ENCODE measurements at places on chromosomes 1 and 21.

DNA sequence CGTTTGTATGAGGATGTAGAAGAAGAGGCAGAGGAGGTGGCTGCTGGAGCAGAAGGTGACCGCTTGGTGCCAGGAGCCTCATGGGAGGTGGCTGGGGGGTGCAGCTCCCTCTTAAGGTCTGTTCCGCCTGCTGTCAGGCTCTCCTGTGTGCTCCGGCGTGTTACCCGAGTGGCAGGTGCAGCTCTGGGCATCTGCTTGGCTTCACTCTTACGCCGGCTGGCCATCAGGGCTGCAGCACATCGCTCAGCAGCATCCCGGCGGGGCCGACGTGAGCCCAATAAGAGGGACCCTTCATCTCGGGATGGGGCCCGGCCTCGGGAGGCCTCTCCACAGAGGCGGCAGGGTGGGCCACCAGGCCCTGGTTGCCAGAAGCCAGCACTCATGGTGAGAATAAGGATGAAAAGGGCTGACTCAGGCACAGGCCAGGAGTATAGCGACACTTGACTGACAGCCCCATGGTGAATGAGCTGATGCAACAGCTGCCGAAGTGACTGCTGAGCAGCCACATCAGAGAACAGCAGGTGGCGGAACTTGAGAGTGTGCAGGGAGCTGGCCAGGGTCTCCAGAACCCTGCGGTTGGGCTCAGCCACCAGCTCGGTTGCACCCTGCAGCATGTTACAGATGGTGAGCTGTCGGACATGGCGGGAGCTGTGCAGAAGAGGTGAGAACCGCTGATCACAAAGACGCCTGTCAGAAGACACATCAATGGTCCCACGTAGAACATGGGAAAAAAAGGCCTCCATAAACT, 17.5 kb downstream of the LRRC41 start:
- no peak for DNase-seq

DNA sequence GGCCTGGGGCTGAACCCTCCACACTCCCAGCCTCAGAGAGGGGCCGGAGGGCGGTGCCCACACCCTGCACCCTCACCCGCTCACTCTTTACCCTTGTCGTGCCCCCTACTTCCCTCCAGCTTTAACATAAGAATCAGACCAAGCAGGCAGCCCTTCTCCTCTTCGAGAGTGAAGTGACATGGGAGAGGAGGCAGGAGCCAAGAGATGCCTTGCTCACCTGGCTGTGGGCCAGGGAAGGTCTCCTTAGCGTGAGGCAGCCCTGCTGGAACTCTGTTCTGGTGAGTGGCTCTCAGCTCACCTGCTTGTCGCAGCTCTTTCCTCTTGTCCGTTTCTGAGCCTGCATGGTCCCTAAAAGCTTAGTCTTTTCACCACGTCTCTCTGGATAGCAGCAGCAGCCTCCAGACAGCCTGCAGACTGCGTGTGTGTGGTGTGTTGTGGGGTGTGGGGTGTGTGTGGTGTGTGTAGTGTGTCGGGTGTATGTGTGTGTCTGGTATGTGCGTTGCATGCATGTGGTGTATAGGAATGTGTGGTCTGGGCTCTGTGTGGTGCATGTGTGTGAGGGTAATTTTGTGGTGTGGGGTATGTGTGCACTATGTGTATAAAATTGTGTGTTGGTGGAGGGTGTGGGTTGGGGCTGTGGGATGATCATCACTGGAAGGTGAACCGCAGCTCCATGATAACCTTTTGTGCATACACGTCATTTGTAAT, 86.7 kb downstream of the CCDC185 start:
- no peak for DNase-seq

- DNase-seq = no peak
Measured at GRCh38 chr21:17002594-17003257, 510.1 kb upstream of the CXADR start.

- no peak for DNase-seq
Measured at GRCh38 chr1:5913078-5913845, 79.0 kb downstream of the NPHP4 start.

- DNase-seq = peak; percentile 20
Measured at GRCh38 chr1:232951180-232951579, 769 bp downstream of the NTPCR start.

DNA sequence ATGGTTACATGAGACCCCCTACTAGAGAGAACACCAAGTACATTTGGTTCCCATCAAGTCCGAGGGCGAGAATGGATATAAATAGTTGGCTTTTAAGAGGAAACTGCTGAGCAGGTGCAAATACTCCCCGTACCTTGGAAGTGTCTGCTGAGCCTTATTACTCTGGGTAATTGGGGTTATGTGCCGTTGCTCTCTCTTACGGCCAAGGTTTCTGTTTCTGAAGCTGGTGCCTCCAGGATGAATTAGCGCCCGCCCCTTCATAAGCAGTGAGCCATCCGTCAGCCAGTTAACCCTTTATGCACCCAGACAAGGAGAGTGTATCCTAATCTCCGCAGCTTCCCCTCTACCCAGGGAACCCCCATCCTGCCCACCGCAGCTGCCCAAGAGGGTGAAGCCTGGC, 90.4 kb upstream of the AJAP1 start:
- no peak for DNase-seq

- peak; percentile 38 for DNase-seq
Measured at GRCh38 chr21:44255511-44255981, 6.2 kb downstream of the DNMT3L start.

- no peak for DNase-seq
Measured at GRCh38 chr1:226825037-226825745, 45.2 kb upstream of the PSEN2 start.

DNA sequence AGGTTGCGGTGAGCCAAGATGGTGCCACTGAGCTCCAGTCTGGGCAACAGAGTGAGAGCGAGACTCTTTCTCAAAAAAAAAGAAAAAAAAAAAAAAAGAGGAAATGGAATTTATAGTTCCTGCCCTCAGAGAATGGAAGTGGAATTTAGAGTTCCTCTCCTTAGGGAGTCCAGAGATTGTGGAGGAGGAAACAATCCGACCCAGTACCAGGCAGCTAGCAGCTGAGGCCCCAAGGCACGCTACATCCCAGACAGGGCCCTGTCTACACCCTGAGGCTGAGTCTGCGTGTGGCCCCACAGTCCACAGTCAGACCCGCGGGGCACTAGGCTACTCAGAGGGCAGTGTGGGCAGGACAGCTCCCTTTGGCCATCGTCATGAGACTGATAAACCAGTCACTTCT, 1.9 kb upstream of the MFN2 start:
- no peak for DNase-seq

DNA sequence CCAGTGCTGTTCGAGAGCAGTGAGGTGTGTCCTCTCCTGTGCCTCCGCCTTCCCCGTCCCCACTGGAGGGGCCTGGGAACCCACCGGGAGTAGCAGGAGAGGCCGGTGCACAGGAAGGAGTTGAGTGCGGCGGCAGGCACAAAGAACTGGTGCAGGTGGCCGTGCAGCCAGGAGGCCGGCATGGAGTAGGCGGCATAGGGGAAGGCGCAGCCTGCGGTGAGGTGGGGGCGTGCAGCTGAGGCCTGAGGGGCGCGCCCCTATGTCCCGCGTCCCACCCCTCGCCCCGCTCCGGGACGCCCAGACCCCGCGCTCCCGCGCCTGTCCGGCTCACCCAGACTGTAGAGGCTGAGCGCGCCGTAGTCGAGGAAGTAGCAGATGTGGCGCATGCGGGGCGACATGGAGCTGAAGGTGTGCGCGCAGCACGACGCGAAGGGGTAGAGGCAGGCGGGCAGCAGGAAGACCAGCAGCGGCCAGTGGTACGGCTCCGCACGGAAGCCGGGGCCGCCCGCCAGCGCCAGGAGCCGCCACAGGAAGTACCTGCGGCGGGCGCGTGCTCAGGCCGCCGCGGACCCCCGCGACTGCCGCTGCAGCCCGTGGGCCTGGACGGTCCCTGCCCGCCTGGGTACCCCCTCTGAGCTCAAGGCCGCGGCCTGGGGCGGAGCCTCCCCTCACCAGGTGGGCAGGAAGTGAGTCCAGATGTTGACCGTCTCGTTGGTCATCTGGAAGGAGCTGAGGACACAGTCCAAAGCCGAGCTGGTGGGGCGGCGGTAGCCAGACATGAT, 2.2 kb downstream of the PAQR6 start:
- DNase-seq = peak; percentile 21

GRCh38 chr1:168407832-168408538, 127.3 kb downstream of the TBX19 start:
- DNase-seq = no peak

- peak; percentile 80 for DNase-seq
Measured at GRCh38 chr1:111739925-111740765, 950 bp upstream of the INKA2 start.

GRCh38 chr1:92563457-92564216, 76.9 kb upstream of the GFI1 start:
- DNase-seq = no peak

- no peak for DNase-seq
Measured at GRCh38 chr1:227887697-227888403, 59.9 kb downstream of the WNT9A start.

GRCh38 chr1:98406352-98407088, 255.0 kb upstream of the SNX7 start:
- DNase-seq = no peak

GRCh38 chr1:244242446-244242845, 191.4 kb downstream of the ZBTB18 start:
- no peak for DNase-seq

- DNase-seq = no peak
Measured at GRCh38 chr1:182968836-182969734, 16.1 kb upstream of the SHCBP1L start.

- DNase-seq = peak; percentile 12
Measured at GRCh38 chr1:107594536-107594935, 370.4 kb downstream of the VAV3 start.

DNA sequence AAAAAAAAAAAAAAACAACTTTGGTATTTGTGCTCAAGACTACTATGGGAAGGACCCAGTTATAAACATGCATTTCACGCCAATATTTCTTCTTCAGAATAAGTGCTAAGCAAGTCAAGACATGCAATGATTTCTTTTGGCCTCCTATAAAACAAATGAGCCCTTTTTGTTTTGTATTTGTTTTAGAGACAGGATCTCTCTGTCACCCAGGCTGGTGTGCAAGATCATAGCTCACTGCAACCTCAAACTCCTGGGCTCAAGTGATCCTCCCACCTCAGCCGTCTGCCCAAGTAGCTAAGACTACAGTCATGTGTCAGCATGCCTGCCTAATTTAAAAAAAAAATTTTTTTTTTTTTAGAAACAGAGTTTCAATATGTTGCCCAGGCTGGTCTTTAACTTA, 348.7 kb downstream of the PCP4 start:
- DNase-seq = no peak

DNA sequence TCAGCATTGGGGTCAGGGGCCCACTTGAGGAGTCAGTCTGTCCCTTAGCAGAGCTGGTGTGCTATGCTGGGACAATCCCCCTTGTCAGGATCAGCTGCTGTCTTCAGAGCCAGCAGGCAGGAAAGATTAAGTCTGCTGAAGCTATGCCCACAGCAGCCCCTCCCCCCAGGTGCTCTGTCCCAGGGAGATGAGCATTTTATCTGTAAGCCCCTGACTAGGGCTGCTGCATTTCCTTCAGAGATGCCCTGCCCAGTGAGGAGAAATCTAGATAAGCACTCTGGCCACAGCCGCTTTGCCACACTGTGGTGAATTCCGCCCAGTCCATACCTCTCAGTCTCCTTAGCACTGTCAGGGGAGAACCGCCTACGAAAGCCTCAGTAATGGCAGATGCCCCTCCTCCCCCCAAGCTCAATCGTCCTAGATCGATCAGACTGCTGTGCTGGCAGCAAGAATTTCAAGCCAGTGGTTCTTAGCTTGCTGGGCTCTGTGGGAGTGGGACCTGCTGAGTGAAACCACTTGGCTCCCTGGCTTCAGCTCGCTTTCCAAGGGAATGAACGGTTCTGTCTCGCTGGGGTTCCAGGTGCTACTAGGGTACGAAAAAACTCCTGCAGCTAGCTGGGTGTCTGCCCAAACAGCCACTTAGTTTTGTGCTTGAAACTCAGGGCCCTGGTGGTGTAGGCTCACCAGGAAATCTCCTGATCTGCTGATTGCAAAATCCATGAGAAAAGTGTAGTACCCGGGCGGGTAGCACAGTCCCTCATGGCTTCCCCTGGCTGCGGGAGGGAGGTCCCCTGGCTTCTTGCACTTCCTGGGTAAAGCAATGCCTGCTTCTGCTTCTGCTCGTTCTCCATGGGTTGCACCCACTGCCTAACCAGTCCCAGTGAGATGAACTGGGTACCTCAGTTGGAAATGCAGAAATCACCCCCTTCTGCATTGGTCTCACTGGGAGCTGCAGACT, 25.1 kb upstream of the TP53BP2 start:
- DNase-seq = no peak

DNA sequence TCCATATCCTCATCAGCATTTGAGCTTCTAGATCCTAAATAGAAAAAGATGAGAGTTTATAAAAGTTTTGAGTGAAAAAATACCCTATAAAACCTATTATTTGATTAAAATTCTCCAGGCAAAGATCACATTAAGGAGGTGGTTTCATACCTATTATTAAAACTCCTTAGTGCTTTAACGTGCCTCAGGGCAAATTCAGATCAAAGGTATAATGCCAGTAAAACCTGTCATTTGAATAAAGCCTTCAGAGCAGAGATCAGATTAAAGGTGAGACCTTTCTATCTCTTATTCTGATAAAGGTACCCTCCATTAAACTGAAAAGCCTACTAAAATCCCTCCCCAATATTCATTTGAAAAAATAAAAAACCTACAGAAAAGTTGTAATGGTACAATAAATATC, 34.3 kb upstream of the TRIM33 start:
- DNase-seq = no peak

- DNase-seq = no peak
Measured at GRCh38 chr1:25906644-25907300, 553 bp upstream of the STMN1 start.

- DNase-seq = no peak
Measured at GRCh38 chr1:106276871-106277270, 779.6 kb upstream of the PRMT6 start.

GRCh38 chr21:37372951-37373350, 6.4 kb downstream of the DYRK1A start:
- no peak for DNase-seq

DNA sequence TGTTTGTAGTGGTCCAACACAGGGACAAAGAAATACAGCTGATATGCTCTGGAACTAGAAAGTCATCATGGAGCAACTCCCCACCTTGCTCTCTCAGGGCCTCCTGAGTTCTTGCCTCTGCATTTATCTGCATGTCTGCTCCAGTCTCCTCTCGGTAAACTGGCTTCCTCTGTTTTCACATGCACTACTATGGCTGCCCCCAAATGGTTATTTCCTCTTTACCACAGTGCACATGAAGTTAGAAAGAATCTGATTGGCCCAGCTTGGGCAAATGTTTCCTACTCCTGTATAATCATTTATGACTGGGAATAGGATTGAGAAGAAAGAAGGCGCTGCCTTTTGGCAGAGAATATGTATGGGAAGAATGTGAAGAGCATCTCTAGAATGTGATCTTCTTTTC, 16.5 kb upstream of the PSMB2 start:
- DNase-seq = no peak

- no peak for DNase-seq
Measured at GRCh38 chr1:116390195-116390594, 17.2 kb downstream of the ATP1A1 start.
